SK-MEL-5 (cell line): ENCODE measurements at places on chromosomes 13 and 19. TPM values are rescaled to one million over a fixed set of nuclear protein-coding genes. Genes with fewer than 3 reads are reported as not detected.

DNA sequence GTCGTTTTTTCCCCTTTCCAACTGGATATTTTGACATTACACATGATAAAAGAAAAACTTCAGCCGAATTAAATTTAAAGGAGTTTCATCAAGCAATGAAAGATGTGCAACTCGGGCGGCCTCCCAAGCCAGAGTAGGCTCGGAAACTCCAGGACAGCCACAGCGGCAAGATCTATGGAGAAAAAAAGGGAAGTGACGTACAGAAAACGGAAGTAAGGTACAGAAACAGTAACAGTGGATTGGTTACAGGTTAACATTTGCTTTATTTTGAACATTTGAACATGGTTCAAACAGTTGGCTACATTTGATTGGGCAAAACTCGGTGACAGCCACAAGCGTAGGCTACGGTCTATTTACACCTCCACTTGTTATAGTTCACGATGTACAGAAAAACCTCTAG is 30.5 kb upstream of the FAM124A start:
- DNase-seq, result no peak

Gene TRIM28
- 346 and 425 TPM in 2 replicates for total RNA-seq

- DNase-seq, result no peak
Observed at GRCh38 chr19:8629996-8630683, at the start of gene NFILZ. TSS of gene NFILZ (plus strand) at chr19:8630633. CDS start at chr19:8676766, 46,133 bp downstream.

DNA sequence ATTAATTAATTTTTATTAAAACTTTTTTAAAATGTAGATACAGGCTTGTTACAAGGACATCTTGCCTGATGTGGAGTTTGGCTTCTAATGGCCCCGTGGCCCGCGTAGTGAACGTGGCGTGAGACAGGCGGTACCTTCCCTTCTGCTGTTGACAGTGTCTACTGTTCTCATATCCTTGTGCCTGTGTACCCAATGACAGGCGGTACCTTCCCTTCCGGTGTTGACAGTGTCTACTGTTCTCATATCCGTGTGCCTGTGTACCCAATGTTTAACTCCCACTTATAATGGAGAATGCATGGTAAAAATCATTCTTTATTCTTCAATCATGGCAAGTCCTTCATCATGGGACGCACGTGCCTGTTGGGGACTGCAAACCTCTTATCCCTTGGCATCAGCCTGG is 79.1 kb upstream of the ZNF835 start:
- DNase-seq, result no peak

GRCh38 chr13:58376775-58377174 is 745.2 kb downstream of the PCDH17 start:
- DNase-seq, result no peak

DNA sequence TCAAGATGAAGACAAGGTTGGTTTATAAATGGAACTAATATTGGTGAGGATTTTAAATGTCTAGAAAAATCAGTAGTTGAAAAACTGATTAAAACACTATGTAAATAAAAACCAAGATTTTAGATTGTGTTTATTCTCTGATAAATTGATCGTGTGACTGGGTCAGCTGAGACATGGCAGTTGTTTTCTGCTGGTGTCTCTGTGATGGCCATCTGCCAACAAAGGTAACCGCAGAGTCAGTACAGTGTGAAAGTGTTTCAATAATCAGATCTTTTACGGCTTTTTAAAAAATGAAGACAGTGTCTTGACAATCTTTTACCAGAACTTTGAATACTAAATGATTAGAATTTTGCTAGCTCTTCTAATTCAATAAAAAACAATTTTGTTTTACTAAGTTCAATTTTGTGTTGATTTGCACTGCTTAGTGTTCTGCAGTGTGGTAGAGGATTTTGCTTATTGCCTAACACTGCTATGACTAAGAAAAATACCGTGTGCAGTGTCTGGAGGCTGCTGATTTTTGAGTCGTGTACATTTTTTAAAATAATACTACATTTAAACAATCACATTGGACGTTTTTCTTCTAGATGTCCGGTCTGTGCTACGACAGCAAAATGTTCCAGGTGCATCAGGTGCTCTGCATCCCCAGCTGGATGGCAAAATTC is 32.7 kb upstream of the GPR183 start:
- no peak for DNase-seq

DNA sequence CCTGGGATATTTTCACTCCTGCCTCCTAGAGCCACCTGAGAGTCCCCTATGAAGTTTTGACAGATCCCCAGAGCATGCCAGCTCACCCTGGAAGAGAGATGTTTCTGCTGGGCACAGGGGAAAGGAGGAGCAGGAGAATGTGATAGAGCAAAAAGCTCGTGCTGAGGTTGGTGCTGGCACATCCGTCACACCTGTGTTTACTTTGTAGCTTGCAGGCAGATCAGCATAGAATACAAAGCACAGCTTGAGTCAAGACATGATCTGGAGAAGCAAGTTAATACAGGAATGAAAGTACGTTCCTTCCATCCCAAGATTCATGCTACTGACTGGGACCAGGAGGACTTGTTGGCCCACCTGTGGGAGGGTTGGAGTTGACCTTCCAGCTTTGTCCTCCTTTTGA is 46.1 kb downstream of the HSPH1 start:
- no peak for DNase-seq

DNA sequence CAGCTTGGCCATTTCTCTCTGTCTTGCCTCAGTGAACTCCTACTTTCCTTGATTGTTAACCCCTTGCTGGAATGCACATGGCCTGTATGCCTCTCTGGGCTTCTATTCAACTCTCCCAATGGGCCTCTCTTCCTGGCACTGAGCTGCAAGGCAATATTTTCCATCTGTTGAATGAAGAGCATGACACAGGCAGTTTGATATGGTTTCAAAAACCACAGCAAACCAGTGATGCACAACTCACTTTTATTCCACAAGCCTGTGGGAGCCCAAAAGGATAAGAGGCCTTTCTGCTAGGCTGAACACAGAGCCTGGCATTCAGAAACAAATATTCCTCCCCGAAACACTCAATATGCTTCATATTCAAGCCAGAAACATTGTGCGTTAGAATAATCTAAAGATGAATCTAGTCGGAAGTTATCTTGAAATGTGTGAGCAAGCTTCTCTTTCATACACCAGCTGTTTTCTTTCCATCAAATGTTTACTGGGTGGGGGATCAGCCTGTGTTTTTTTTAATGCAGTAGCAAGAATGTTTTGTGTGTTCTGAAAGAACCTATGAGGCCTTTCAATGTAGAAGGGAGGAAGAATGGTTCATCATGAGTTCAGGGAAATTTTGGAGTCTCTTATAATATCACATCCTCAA is 443.1 kb upstream of the SPRY2 start:
- peak; percentile 22 for DNase-seq

Gene ZNF99
- total RNA-seq, result not detected in 2 replicates

Gene C19orf33
- total RNA-seq, result not detected in 2 replicates

- no peak for DNase-seq
Observed at GRCh38 chr13:44275381-44275780, 98.2 kb upstream of the SERP2 start.

GRCh38 chr19:29263305-29264135 is 50.6 kb upstream of the UQCRFS1 start:
- peak; percentile 65 for DNase-seq

GRCh38 chr13:28392896-28393505 is 101.9 kb downstream of the FLT1 start:
- no peak for DNase-seq

GRCh38 chr19:33241530-33242101 is 16.0 kb upstream of the SLC7A10 start:
- DNase-seq, result peak; percentile 26

GRCh38 chr19:33427801-33428626 is 54.5 kb downstream of the CEBPG start:
- DNase-seq, result no peak

DNA sequence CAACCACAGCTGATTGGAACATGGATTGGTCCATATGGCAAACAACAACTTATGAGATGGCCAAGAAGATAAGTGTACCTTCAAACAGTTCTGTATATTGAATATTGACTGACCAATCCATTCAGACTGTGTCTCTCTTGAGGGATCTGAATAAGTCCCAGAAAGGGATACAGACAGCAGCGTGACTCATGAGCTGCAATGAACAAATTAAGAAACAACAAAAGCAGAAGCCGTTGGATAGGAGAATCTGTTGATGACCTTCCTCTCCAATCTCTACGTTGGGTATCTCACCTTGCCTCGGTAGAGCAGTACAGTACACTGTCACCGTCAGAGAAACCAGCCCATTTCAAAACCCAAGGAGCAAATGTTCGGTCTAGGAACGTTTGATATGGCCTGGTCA is 21.3 kb downstream of the MBD3L2B start:
- DNase-seq, result no peak

DNA sequence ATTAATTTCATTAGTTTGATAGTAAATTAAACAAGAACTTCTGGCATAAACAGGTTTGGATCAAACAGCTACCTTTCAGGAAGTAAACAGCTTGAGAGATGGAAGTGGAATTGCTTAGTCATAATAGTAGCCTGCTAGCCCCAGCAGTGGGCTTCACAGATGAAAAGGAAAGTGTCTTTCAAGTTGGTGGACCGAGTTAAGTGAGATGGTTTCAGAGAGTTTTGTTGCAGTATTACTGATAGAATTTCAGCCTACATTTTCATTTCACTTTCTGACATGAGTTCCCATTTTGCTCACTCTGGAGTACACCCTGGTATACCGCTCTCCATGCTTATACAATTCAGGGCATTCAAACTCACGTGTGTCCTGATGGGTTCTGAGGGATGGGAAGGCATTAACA is 2.0 kb upstream of the PTOV1 start:
- no peak for DNase-seq

Gene CAMSAP3
- 0.24 and 0.48 TPM in 2 replicates for total RNA-seq

Gene C1QTNF9B
- total RNA-seq, result not detected in 2 replicates

DNA sequence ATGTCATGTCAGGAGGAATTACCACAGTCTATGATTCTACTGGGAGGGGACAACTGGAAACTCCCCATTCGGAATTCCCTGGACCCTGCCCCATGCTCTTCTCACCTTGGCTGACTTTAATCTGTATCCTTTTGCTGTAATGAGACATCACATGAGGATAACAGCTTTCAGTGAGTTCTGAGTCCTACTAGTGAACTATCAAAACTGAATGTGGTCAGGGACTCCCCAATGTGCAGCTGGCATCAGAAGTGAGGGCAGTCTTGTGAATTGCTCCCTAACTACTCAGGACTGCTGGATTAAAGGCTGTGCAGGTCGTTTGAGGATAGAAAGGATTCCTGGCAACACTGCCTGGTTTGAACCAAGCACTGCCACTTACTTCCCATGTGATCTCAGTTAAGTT is 15.2 kb downstream of the SIGLEC7 start:
- no peak for DNase-seq
